Activated naive CD8-positive, alpha-beta T cell treated with anti-CD3 and anti-CD28 coated beads, Interleukin-2, amount 50 U/mL, for 16 hours (primary cell): ENCODE measurements at places on chromosomes 11 and 22.

- DNase-seq: no peak
Measured at GRCh38 chr11:126701520-126701897, 299.1 kb downstream of the KIRREL3 start.

DNA sequence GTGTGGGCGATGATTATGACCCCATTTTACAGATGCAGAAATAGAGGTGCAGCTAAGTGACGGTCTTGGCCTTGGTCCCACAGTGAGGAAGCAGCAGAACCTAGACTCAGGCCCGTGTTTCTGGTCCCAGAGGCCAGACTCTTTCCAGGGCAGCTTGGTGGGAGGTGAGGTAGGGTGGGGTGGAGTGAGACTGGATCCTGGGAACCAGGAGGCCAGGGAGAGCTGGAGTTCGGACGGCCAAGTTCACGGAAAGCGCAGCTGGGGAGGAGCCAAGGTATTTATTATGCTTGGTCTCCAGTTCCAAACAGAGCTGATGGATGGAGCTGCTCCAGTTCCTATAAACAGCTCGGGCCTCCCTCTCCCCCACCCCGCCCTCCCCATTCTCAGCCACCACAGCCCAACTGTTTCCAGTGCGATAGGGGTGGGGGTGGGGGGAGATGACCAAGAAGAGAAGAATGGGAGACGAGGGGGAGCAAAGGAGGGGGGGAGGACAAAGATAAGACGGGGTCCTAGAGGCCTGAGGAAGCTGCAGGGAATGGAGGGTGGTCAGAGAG lies 16.2 kb downstream of the LRRC32 start:
- DNase-seq: no peak

GRCh38 chr11:12260731-12261521 lies 116.4 kb upstream of the PARVA start:
- DNase-seq: no peak

GRCh38 chr22:31790240-31790639 lies 36.4 kb downstream of the DEPDC5 start:
- DNase-seq: no peak

GRCh38 chr11:22666325-22666687 lies at the start of gene GAS2:
TSS of gene GAS2 (plus strand) at chr11:22666611. CDS start at chr11:22674870, 8,259 bp downstream.
- no peak for DNase-seq

GRCh38 chr22:43213051-43213450 lies 26.1 kb upstream of the TTLL12 start:
- DNase-seq: no peak

GRCh38 chr22:33400891-33401290 lies 342.7 kb upstream of the SYN3 start:
- DNase-seq: no peak

DNA sequence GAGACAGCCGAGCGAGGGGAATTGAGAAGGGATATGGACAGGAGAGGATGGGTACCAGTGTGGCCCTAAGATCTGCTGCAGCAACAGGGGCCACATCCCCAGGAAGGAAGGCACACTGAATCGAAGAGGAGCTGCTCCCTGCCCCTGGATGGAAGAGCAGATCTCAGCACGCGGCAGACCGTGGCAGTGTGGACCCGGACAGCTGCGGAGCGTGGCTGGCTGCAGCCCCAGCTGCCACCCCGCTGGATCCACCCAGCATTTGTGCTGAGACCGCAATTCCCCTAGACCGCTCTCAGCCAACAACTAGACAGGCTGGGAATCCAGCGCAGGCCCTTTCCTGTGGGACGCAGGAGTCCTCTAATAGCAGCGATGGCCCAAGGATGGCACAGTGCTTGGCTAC lies 94.7 kb downstream of the NECTIN1 start:
- DNase-seq: no peak

DNA sequence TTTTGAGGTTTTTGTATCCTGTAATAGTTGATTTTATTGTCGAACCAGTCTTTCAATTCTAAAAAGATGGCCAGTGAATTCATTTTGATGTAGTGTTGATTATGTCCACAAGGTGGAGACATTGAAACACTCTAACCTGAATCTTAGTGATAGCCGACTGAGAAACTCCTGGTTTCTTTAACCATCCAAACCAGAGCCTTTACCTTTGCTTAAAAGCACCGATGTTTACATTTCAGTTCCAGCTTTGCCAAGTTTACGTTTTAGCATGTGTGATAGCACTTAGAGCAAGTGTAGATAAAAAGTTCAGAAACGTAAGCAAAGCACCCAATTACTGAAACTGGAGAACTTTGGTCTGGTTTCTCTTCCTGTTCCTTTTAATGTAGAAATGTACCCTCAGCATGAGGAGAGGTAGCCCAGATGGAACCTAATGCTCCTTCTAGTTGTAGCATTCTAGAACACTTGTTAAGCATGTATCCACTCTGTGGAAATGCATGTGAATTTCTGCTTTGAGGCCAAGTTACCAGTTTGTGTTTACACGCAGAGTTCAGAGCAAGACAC lies 208.6 kb downstream of the DBX1 start:
- no peak for DNase-seq

DNA sequence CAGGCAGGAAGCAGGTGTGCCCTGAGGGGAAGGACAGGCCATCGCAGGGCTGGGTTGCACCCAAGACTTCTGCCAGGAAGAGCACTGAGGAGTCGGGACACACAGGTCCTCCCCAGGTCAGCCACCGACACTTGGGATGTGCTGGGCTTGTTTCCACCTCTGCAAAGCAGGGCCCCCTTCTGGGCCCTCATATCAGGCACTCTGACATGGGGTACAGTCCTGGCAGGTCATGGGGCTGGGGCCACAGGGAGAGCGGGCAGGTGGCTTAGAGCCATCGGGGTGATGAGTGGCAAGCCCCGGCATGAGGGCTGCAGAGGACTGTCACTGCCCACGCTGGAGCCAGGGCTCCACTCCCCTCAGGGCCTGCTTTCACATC lies 7.9 kb upstream of the ADORA2A start:
- DNase-seq: no peak

GRCh38 chr11:62012832-62013461 lies 45.5 kb upstream of the FTH1 start:
- no peak for DNase-seq

GRCh38 chr11:8905528-8906165 lies 5.3 kb upstream of the AKIP1 start:
- DNase-seq: no peak

- peak; percentile 37 for DNase-seq
Measured at GRCh38 chr22:40348025-40348658, 1.8 kb downstream of the ADSL start.

DNA sequence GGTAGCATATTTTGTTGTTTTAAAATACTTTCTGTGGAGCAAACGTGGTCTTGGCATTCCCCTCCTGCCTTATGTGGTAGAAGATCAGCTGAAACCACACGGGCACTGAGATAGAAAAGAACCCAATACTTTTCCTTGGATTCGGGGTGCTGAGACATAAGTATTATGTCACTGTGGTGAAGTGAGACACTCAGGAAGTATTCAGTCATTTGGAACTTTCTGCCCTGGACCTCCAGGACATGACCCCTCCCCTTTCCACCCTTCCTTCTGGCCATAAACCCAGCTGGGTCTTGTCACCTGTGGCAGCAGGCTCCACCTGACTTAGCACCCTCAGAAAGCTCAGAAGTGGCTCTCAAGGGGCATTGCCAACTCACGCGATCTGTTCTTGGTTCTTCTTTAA lies 123.4 kb downstream of the SWAP70 start:
- DNase-seq: no peak

DNA sequence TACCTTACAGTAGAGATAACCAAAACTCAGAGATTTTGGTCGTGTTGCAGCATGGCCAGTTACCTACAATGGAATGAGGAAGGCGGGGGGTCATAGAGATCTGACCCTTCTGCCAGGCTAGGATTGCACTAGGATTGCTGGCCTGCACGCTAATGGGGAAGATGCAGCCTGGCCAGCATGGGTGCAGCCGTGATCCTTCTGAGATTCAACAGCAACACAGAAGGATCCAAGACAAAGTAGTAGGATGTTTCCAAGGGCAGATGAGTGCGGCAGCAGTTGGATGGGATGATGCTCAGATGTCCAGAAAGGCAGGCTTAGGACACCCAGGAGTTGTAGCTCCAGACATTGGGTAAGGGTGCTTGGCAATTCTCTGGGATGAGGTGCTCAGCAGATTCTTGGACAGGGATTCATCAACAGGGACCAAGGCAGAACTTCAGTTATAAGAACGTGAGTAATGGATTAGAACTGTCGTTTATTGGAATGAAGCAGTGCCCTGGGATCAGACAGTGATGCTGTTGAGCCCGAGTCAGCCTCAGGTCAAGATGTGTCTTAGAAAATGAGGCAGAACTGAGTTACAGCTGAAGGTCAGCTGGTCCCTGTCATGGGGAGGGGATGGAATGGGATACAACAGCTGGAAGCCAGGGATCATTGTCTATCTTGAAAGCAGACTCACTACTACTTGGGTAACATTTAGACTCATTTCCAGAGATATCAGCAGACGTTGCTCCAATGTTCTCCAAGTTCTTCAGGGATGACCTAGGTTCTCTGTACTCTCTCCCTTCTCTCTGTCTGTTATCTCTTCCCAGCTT lies 71.0 kb downstream of the PARVA start:
- DNase-seq: no peak

GRCh38 chr11:12433571-12434324 lies 56.4 kb downstream of the PARVA start:
- no peak for DNase-seq

DNA sequence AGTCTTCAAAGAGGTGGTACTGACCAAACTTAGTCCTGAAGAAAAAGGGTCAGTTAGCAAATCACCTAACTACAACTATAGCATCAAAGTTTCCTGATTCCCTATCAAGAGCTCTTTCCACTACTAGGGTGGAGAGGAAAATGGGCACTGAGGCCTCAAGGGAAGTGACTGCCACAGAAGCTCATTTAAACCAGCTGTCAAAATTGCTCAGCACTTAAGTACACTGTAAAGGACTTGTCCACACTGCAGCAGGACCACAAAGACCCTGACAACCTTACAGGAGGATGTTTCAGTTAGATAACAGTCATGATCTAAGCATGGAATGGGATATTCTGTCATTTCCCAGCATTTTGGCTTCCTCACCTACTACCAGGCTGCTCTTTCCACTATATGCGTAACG lies 33.0 kb downstream of the FAM168A start:
- DNase-seq: no peak

DNA sequence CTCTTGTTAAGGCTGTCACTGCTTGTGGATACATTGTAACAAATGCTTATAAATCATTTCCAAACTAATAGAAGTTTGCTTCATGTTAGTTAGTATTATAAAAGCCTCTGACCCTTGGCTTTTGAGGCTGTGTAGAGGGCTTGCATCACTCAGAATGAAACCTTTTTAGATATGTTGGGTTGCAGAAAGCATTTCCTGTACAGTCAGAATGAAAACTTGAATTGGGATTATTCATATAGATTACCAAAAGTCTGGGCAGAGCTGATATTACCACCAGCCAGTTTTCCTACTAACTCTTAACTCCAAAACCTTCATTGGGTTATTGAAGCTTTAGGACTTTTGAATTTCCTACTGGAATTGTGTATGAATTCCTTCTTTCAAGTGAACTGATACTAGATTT lies 12.0 kb downstream of the KMT2A start:
- DNase-seq: no peak

DNA sequence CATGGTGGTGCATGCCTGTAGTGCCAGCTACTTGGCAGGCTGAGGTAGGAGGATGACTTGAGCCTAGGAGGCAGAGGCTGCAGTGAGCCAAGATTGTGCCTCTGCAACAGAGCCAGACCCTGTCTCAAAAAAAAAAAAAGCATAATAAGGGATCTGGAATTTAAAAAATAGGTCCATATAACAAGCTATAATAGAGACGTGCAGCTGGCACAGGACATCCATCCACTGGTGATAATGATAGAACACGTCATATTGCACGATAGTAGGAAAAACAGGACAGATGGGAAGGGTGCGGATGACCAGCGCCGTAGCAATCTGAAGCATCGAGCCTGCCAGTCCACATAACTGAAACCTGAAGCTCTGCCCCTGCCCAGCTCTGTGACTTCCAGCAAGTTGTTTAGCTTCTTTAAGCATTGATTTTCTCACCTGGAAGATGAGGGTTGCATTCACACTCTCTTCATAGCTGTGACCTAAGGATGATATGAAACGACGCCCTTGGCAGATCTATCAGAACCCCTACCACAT lies 60.3 kb upstream of the PRODH start:
- no peak for DNase-seq

DNA sequence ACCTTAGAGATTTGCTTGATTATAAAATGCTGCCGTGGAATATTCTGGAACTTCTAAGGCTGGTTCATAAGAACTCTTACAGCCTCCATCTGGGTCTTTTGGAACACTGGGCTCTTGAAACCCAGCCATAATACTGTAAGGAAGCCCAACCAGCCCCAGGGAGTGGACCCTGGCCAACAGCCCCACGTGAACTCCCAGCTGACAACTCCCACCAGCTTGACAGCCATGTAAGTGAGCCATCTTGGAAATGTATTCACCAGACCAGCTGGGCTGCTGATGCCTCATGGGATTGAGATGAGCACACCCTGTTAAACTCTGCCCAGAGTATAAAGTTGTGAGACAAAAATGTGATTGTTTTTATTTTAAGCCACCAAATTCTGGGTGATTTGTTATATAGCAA lies 378.7 kb upstream of the RAG2 start:
- DNase-seq: no peak
